A549 treated with RU486 at 1 μM for 4 hours (cell line): ENCODE measurements at places on chromosomes 16 and 17. TPM values are rescaled to one million over a fixed set of nuclear protein-coding genes. Genes with fewer than 3 reads are reported as not detected.

NT5M gene
- total RNA-seq: 5.5 to 11.6 TPM (median 10.1 TPM) in 5 replicates

ZG16 gene
- not detected in 5 replicates for total RNA-seq

CCL8 gene
- not detected in 5 replicates for total RNA-seq

CHST6 gene
- 0.10 to 0.32 TPM (median 0.14 TPM) in 5 replicates for total RNA-seq

CD300LF gene
- not detected in 5 replicates for total RNA-seq

MMP15 gene
- total RNA-seq: 14.1 to 22.2 TPM (median 20.4 TPM) in 5 replicates

MMP25 gene
- 0.49 to 1.0 TPM (median 0.79 TPM) in 5 replicates for total RNA-seq

MSLN gene
- total RNA-seq: 1.7 to 3.1 TPM (median 2.4 TPM) in 5 replicates

SLC38A8 gene
- not detected in 5 replicates for total RNA-seq

ITGB4 gene
- 40.8 to 63.1 TPM (median 55.6 TPM) in 5 replicates for total RNA-seq

MLYCD gene
- total RNA-seq: 1.3 to 2.6 TPM (median 2.1 TPM) in 5 replicates

OR2C1 gene
- total RNA-seq: not detected in 5 replicates

CCDC200 gene
- total RNA-seq: not detected in 5 replicates

IL32 gene
- 23.0 to 38.0 TPM (median 28.2 TPM) in 5 replicates for total RNA-seq

STH gene
- not detected in 5 replicates for total RNA-seq

SLC16A6 gene
- total RNA-seq: 0.30 to 0.54 TPM (median 0.36 TPM) in 5 replicates

CLEC3A gene
- not detected in 5 replicates for total RNA-seq

ZACN gene
- total RNA-seq: 0.07 to 0.51 TPM (median 0.27 TPM) in 5 replicates

KRT33B gene
- 0.06 to 0.16 TPM (median 0.15 TPM) in 3 of 5 replicates, not detected in the others for total RNA-seq

OSBPL7 gene
- total RNA-seq: 7.5 to 11.0 TPM (median 9.1 TPM) in 5 replicates

KRTAP4-1 gene
- total RNA-seq: 0.17 to 0.25 TPM (median 0.24 TPM) in 4 of 5 replicates, not detected in the other

ORAI3 gene
- 9.1 to 16.9 TPM (median 13.9 TPM) in 5 replicates for total RNA-seq

GP1BA gene
- not detected in 5 replicates for total RNA-seq

CES3 gene
- 1.5 to 2.2 TPM (median 1.9 TPM) in 5 replicates for total RNA-seq

GNG13 gene
- total RNA-seq: not detected in 5 replicates

LGALS9 gene
- 0.54 to 1.8 TPM (median 1.5 TPM) in 5 replicates for total RNA-seq

TBC1D3G gene
- total RNA-seq: 0.07 TPM in 1 of 5 replicates, not detected in the others

CCL1 gene
- not detected in 5 replicates for total RNA-seq

WSCD1 gene
- 2.1 to 3.9 TPM (median 3.4 TPM) in 5 replicates for total RNA-seq

SDR42E2 gene
- not detected in 5 replicates for total RNA-seq

CCL17 gene
- total RNA-seq: not detected in 5 replicates

KRT16 gene
- 0.27 to 1.1 TPM (median 0.66 TPM) in 5 replicates for total RNA-seq

BCO1 gene
- total RNA-seq: 0.85 to 1.5 TPM (median 0.98 TPM) in 5 replicates

TEX19 gene
- 0.17 to 0.61 TPM (median 0.43 TPM) in 5 replicates for total RNA-seq

KRTAP1-5 gene
- total RNA-seq: not detected in 5 replicates

CCL2 gene
- total RNA-seq: 30.2 to 48.2 TPM (median 35.8 TPM) in 5 replicates

CDRT15 gene
- total RNA-seq: not detected in 5 replicates

CMTM2 gene
- total RNA-seq: not detected in 5 replicates

TLCD3B gene
- 0.21 to 0.48 TPM (median 0.47 TPM) in 4 of 5 replicates, not detected in the other for total RNA-seq

FAM171A2 gene
- 2.4 to 5.2 TPM (median 3.8 TPM) in 5 replicates for total RNA-seq

ABI3 gene
- total RNA-seq: not detected in 5 replicates

ZNF423 gene
- total RNA-seq: 0.07 to 0.25 TPM (median 0.12 TPM) in 5 replicates

NRN1L gene
- not detected in 5 replicates for total RNA-seq

G6PC1 gene
- total RNA-seq: not detected in 5 replicates

ZNF287 gene
- 8.6 to 16.4 TPM (median 14.1 TPM) in 5 replicates for total RNA-seq

SMPD3 gene
- total RNA-seq: 0.09 to 0.29 TPM (median 0.11 TPM) in 5 replicates

GINS2 gene
- total RNA-seq: 28.9 to 37.3 TPM (median 32.3 TPM) in 5 replicates

ZNF597 gene
- total RNA-seq: 0.71 to 1.3 TPM (median 1.0 TPM) in 5 replicates

LRRC36 gene
- 0.13 to 0.20 TPM in 2 of 5 replicates, not detected in the others for total RNA-seq

GJD3 gene
- total RNA-seq: 0.51 to 0.98 TPM (median 0.87 TPM) in 5 replicates

KRTAP4-3 gene
- not detected in 5 replicates for total RNA-seq

HASPIN gene
- 13.7 to 16.9 TPM (median 13.9 TPM) in 5 replicates for total RNA-seq
